T-helper 1 cell (primary cell): ENCODE measurements at places on chromosomes 16 and 17.

- DNase-seq = no peak
Measured at GRCh38 chr16:77760800-77761199, 27.6 kb upstream of the VAT1L start.

DNA sequence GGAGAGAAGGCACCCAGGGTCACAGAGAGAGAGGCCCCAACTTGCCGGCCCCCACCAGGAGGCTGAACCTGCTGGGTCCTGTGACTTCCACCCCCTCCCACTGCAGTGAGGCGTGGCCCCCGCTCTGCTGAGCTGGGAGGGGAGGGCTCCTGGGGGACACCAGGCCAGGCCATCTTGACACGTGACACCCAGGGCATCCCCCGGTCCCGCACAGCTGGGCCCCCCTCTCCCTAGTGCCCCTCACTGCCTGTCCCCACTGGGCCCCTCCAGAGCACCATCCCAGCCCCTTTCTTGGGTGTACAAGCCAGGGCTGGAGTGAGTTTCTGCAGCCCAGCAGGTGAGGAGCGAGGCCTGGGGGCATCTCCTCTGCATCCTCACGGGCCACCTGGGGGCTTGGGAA lies 12.4 kb downstream of the UBALD1 start:
- no peak for DNase-seq

- DNase-seq = no peak
Measured at GRCh38 chr17:39737760-39738567, at the start of gene GRB7. Gene GRB7 (plus strand): TSS chr17:39737938. CDS start chr17:39742302, 4,364 bp downstream.

GRCh38 chr17:65987988-65988387 lies 203.9 kb downstream of the CEP112 start:
- DNase-seq = no peak
